ENCODE measurements at places on chromosomes 11 and 22.

DNA sequence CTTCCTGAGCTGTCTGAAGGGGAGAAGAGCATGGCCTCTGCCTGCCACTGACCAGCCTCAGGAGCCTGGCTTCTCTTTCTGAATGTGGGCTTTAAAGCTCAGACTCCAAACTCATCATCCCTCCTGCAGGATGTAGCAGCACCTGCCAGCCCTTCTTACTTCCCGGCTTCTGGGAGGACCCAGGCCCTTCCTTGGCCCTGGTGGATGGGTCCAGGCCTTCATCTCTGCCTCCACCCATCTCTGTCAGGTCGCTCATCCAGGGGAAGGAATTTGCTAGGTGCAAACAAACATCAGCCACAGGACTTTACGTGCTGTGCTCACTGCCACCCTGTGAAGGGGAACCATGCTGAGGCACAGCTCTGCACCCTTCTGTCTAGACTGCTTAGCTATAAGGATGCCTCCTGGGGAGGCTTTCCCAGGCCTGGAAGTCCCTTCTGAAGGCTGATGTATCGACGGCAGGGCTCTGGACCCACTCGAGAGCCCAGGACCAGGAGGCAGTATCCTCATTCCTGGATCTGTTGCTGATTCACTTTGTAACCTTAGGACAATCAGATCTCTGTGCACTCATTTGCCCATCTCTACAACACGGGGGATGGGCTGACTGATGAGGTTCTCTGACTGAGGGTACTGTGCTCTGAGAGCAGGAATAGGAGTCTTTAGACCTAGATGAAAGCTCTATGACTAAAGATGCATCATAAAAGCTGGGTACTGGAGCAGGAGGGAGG is 30.9 kb downstream of the USP35 start:
- no peak for DNase-seq

DNA sequence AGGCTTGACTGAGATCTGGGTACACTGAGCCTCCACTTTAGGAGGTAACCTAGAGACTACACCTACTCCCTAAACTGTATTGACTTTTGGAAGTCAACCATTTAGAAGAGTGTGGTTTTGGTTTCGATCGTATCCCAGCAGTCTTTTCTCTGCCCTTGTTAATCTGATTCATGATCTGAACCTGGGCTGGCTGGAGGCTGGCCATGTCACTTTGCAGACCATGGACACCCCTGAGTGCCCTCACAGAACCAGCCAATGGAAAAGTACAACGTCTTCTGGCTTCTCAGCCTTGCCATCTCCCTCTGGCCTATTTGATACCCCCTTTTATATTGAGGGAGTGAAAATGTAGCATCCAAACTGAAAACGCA is 10.8 kb downstream of the EHF start:
- no peak for DNase-seq

DNA sequence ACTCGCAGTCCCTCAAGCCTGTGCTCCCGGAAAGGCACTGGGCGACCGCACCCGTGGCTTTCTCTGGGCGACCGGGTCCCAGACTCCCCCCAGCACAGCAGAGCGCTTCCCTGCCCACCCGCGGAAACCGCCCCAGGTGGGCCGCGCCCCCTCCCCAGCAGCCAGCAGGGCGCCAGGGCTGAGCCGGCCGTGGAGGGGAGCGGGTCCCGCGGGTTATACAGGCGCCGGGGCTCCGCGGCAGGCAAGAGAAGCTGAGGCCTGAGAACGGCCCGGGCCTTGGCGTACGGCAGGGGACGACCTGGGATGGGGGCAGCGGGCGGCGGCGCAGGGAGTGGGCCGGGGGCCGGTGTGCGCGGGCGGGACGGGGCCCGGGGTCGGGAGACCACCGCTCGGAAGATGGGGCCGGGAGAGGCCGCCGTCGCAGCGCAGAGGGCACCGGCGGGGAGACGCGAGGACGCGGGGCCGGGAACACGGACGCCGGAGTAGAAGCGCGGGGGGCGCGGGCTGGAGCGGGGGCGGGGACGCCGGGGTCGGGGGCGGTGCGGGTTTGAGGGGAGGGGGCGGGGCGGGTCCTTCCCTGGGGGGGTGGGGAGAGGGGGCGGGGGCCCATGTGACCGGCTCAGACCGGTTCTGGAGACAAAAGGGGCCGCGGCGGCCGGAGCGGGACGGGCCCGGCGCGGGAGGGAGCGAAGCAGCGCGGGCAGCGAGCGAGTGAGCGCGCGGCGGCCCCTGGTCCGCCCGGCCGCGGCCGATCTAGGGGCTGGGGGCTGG is at the start of gene MDK:
TSS of gene MDK (plus strand) at position 622 of the 771 bp plus-strand sequence. CDS start 389 bp downstream, outside the sequence.
- DNase-seq = peak; percentile 80

DNA sequence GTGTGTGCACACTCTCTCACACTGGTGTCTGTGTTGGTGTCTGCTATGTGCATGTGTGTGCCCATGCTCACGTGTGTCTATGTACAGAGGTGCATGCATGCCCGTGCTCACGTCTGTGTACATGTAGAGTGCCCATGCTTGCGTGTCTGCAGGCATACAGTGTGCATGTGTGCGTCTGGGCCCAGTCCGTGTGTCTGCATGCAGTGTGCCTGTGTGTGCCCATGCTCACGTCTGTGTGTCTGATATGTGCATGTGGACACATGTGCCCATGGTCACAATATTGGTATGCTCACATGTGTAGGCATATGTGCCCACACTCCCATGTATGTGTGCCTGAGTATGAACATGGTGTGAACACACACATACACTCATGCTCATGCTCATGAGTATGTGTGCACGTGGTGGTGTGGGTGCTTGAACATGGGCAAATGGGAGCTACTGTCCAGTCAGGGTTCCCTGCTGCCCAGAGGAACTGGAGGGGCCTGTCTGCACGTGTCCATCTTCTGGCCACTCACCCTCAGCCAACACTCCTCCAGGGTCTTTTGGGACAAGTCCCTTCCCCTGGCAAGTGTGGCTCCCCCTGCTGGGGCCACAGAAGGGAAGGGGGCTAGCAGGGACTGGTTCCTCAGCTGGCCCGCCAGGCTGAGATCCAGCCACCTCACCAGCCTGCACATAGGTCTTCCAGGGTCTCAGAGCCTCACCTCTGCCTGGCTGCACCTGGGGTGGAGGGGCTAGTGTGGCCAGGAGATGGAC is 7.3 kb upstream of the TBX1 start:
- no peak for DNase-seq

DNA sequence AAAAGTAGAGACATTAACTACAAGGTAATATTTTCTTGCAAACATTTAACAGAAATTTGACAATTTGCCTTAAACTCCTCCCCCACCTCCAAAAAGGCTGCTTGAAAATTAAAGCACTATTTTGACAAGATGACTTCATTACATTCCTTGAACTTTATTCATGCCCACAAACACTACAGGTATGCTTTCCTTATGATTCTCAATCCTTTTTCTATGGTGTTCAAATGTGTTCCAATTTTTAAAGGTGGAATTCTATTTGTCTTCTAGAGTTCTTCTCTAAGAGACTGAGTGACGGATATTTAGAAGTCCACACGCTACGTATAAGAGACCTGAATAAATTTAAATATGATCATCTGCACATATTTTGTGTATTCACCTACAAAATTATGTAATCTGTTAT is 69.4 kb downstream of the MRTFA start:
- DNase-seq = no peak

DNA sequence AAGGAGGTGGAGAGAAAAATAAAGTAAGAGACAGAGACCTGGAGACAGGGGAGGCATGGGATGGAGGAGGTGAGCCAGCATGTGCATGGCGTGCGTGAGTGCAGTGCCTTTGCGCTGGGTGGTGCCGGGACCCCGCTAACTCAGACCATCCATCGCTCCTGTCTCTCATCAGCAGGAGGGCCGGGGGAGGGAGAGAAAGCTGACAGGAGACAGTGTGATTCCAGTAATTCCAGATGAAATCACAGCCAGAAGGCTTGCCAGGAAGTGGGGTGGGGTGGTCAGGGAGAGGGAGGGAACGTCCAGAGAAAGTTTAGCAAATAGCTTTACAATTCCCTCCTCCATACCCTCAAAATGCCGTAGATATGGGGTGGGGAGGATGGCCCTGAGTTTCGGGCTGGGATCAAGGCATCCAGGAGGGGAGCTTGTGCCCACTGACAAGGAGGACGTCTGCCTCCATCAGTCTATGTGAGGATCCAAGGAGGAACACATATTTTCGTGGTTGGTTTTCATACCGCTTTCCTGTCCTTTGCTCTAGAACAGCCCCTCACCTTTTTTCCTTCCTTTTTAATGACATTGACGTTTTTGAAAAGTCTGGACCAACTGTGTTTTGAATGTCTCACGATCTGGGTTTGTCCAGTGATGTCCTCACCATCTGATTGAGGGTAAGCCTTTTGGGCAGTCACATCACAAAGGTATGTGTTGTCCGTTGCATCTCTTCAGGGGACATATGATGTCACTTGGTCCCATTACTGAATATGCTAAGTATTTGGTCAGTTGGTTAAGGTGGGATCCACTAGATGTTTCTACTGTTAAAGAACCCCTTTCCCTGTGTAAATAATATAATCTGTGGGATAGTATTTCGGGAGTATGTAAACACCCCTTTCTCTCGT is 567.3 kb downstream of the MIAT start:
- DNase-seq = peak; percentile 84

DNA sequence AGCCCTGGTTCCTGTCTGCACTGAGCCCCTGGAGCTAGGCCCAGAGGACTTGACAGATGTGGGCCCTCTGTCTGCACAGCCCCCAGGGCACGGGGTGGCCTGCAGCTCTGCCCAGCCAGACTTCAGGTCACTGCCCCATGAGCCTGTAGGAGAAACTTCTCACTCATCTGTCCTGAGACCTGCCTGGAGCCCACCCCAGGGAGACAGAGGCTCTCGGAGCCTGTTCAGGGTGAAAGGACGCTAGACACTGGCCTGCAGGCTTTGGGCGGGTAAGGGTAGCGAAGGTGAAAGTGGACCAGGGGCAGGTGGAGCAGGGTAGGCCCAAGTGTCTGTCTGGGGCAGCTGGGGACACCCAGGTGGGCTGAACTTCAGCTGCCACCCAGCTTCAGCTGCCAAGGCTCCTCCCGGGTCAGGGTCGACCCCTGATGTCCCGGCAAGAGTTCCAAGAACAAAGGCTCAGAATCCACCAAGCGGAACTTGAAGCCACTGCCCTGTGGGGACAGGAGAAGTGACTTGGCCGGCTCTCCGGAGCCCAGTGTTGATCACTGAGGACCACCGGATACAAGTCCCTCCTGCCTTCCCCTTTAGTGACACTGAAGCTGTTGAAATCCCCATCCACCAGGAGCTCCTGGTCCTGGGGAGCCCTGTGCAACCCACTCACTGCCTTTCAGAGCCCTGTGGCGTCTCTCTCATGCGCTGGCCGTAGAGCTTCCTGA is 90.3 kb downstream of the KCNQ1 start:
- peak; percentile 29 for DNase-seq

DNA sequence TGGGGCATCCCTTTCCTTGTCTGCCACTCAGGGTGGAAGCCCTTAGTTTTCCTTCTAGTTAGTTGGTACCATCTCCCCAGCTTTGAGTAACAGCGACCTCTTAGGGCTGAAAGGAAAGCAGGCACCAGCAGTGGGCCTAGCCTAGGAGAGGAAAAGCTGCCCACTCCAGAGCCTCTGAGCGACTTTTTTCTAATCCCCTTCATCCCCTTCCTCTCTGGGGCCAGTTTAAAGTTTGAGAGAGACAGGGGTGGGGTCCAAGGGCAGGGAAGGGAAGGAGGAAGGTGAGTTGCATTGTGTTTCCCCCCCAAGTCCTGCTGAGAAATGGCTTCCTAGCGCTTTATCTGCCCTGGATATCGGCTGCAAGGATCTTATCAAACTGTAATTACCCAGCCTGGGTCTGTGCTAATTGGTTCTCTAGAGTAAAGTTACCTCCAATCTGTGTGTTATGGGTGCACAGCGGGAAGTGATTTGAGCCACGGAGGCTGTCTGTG is 573.9 kb upstream of the CADM1 start:
- DNase-seq = no peak

- DNase-seq = no peak
Measured at GRCh38 chr22:26406118-26406517, 22.9 kb upstream of the ASPHD2 start.

DNA sequence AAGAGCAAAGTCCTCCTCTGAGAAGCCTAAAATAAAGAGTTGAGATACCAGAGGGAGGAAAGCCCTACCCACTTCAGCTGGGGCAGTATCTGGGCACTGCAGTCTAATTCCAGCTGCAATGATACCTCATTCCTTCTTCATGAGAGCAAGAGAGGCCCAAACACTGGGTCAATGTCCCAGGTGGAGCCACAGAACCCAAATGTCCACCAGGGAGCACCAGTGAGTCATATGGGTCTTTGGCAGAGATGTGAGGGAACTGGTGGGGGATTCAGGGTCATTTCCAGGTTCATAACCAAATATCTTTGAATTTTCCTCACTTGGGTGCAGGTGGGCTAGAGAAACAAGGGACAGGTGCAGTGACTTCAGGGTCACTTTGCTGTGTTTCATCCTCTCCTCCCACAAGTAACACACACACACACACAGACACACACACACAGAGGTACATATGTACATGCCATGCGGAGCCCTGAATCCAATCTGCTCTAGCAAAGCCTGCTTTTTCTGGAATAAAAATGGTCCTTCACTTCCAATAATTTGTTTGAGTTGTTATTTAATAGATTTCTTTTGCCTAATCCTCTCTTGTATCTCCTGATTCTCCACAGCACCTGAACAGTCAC is 585.4 kb downstream of the SOX6 start:
- no peak for DNase-seq

- no peak for DNase-seq
Measured at GRCh38 chr11:17490938-17491337, 14.3 kb upstream of the ABCC8 start.

DNA sequence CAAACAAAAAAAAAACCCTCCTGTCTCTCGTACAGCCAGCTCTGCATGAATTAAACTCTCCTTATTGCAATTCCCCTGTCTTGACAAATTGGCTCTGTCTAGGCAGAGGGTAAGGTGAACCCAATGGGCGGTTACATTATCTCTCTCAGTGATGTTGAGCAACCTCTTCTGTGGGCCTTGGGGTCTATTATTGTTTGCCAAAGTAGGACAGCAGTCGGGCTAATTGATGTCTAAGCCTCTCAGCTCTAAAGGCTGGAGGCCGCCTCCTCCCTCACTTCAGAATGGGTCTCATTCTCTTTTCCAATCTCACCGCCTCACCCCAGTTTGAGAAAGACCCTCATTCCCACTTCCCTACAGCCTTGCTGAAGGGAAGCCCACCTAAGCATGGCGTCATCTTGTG is 1.3 kb upstream of the SLC25A45 start:
- no peak for DNase-seq

- no peak for DNase-seq
Measured at GRCh38 chr11:44725757-44726282, 942 bp upstream of the TSPAN18 start.

GRCh38 chr11:114291381-114291780 is 4.8 kb upstream of the NNMT start:
- DNase-seq = no peak

DNA sequence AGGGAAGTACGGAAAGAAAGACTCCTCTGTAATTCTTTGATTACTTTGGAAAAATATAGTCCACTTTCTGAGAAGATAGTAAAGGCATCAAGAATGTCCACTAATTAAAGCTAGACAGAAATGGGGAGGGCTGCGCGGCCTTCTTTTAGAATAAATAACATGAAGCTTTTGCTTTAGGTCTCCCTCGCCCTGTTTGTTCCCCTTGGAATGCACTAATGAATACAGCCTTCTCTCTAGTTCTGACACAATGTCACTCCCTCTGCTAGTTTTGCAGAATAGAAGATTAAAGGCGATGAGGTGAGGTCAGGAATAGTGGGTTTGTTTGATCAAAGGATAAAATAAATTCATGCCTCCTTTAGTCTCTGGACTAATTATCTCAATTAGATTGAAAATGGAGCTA is 543.9 kb downstream of the OPCML start:
- DNase-seq = no peak

GRCh38 chr11:36750349-36750748 is 152.3 kb upstream of the RAG2 start:
- no peak for DNase-seq

GRCh38 chr22:49789289-49790141 is 38.2 kb downstream of the BRD1 start:
- peak; percentile 39 for DNase-seq

GRCh38 chr11:19753451-19754106 is 40.9 kb downstream of the NAV2 start:
- DNase-seq = no peak

Measured in left hindlimb (tissue), 1 donor.